ENCODE measurements at places on chromosomes 5 and 9.

- no peak for DNase-seq
Measured at GRCh38 chr5:40955313-40955712, 46.0 kb downstream of the C7 start.

GRCh38 chr9:107218829-107219485 lies 64.1 kb upstream of the RAD23B start:
- DNase-seq = no peak

- no peak for DNase-seq
Measured at GRCh38 chr5:65292196-65292595, 189.5 kb downstream of the ADAMTS6 start.

DNA sequence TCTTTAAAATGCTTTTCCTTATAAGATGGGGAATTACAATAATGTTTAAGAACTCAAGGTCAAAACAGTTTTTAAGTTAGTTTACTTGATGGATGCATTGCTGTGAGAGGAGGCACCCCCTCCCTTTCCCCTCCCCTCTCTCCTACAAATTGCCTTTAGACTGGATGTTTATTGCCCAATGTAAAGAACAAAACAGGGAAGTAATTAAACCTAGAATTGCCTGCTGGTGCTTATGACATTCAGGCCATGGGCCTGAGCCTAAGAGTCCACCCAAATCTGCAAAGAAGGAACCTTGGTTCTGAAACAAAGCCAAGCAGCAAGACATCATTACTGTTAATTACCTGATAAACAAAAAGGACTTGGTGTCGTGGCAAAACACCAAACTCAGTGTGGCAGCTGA lies 630.3 kb downstream of the ISL1 start:
- no peak for DNase-seq

GRCh38 chr5:67166460-67167285 lies 29.9 kb downstream of the CD180 start:
- DNase-seq = no peak

GRCh38 chr9:136875155-136875554 lies 9.0 kb upstream of the EDF1 start:
- no peak for DNase-seq

DNA sequence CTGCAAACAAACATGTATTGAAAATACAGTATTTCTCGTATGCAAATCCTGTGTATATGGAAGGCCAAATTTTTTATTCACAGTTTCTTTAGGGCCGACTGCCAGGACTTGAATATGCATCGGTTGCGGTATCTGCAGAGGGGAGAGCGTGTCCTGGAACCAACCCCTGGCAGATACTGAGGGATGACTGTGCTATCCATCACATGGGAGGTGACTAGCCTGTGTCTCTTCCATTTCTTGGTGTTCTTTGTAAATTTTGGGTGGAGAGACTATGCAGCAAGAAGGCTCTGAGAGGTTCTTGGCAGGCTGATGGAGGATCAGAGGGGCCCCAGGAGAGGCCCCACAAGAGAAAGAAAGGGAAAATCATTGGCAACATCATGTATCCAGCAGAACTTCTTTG lies 384.3 kb downstream of the YTHDC2 start:
- peak; percentile 54 for DNase-seq

GRCh38 chr9:34719021-34719768 lies 9.3 kb upstream of the CCL21 start:
- DNase-seq = no peak

- no peak for DNase-seq
Measured at GRCh38 chr5:180611140-180611850, 20.0 kb upstream of the SCGB3A1 start.

DNA sequence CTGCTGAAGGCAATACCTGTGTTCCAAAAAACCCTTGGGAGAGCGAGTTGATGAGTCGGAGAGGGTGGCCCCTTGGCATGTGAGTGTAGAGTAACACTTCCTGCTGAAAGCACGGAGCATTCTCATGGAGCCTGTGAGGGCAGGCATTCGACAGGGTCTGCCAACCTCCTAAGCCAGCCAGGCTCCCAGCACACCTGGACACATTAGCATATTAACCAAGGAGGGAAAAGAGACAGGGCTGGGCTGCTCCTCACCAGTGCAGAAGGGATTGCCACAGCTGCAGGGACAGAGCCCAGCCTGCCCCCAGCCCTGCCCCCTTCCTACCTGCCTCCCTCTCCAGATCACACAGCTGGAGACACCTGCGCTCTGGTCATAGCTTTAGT lies 46.4 kb upstream of the SEMA4D start:
- DNase-seq = no peak

DNA sequence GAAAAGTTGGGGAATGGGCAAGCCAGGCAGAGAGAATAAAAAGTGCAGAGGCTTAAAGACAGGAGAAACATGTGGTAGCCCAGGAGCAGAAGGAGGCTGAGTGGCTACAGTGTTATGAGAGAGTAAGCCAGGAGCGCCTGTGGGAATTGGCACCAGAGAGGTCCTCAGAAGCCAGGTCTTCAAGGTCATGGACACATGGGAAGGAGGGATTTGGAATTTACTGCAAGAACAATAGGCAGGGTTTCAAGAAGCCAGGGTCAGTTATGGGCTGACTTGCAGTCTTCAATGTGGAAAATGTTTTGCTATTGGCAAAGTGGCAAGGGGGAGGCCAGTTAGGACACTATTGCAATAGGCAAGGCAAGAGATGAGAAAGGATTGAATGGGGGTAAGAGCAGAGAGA lies 29.3 kb downstream of the ERAP1 start:
- no peak for DNase-seq

DNA sequence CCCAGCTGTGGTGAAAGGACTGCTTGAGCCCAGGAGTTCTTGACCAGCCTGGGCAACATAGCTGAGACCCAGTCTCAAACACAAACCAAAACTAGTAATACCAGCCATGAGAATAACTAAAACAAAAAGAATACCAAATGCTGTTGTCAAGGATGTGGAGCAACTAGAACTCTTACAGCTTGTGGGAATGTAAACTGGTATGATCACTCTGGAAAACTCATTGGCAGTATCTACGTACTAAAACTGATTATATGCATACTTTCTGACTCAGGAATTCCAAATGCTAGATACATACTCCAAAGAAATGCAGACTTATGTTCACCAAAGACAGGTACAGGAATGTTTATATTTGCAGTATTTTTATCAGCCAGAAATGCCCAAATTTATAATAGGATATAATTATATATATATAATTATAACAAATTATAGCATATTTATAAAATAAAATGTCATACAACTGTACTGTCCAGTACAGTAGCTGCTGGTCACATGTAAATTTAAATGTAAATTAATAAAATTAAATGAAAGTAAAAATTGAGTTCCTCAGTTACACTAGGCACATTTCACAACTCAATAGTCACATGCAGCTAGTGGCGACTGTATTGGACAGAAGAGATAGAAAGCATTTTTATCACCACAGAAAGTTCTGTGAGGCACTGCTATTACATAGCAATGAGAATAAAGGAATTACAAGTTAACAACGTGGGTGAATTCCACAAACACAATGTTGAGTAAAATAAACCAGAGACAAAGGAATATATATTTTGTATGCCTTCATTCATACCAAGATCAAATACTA lies 118.5 kb downstream of the GNAQ start:
- no peak for DNase-seq
